NCI-H1694 treated with DMSO at 0.1 percent for 48 hours (cell line): ENCODE measurements at places on chromosomes 5 and 9.
A peak's percentile ranks its signal among the peaks of the same experiment; 100 is the strongest.

GRCh38 chr5:72606525-72606924, 99.3 kb upstream of the ZNF366 start:
- no peak for DNase-seq

- no peak for DNase-seq
These were observed 110.6 kb upstream of the BOD1 start for GRCh38 chr5:173726846-173727557.

DNA sequence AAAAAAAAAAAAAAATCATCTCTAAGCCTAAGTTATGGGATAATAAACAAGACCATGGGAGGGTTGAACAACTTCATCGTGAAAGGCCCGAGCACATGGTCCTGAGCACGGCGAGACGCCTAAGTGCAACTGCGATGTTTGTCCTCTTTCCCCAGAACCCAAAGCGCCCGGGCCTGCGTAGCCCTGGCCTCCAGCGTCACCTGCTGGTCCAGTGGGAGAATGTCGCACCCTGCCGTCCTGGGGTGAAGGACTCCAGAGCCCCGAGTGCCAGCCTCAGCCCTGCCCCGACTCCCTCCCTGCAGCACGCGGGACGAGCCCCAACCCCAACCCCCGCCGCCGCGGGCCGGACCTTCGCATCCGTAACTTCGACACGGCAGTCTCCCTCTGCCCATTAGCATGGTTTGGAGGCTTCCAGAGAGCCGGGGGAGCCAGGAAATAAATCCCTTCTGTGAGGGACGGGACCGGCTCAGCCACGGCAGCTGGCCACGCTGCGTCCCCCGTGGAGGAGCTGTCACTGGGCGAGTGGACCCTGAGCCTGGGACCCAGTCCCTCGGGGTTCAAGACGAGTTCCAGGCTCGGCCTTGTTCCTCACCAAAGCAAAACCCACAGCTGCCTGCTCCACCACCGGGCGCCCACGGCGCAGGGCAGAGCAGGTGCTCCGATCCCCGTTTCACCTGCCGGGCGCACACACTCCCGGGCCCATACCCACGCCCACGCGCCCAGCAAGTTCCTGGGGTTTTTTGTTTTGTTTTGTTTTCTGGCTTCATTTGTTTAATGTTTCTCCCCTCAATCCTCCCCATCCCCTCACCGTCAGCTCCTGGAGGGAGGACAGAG, 132.5 kb upstream of the HAND1 start:
- peak; percentile 54 for DNase-seq

- DNase-seq = no peak
These were observed 9.0 kb downstream of the CD274 start for GRCh38 chr9:5459289-5459829.

DNA sequence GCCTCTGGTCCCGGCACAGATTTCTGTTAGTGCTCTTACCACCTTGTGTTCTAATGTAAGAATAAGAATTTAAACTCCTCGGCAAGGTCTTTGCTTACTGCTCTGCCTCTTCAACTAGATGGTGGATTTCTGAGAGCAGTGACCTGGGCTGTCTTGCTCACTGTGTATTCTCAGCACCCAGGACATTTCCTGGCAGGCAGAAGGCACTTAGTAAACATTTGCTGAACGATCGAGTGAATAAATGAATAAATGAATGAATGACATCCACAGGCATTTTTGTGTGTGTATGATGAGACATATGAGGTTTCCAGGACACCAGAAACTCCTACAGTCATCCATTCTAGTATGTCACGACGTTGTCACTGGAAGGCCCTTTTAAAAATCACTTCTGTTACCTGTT, 143.2 kb downstream of the BOD1 start:
- DNase-seq = no peak
